Dorsolateral prefrontal cortex (tissue), 122 donors: ENCODE measurements at places on chromosomes 12 and 14. TPM values are rescaled to one million over a fixed set of nuclear protein-coding genes. Genes with fewer than 3 reads are reported as not detected.

- DNase-seq = no peak
Measured at GRCh38 chr14:55840821-55841220, 260.8 kb downstream of the KTN1 start.

DNA sequence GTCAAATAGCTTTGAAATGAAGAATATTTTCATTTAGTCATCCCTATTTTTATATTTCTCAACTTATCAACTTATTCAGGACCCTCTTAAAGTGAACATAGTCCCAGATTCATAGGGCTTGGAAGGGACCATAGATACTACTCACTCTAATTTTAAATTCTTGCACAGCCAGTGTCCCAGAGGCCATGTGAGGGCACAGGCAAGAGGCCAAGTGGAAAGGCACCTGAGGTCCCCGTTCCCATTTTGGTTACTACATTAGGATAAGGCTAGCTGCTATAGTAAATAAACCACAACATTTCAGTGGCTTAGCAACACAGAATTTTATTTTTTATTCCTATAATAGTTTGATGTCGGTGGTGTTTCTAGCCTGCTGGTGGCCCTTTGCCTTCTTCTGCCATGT is 227.8 kb downstream of the SPTSSA start:
- DNase-seq = no peak

DNA sequence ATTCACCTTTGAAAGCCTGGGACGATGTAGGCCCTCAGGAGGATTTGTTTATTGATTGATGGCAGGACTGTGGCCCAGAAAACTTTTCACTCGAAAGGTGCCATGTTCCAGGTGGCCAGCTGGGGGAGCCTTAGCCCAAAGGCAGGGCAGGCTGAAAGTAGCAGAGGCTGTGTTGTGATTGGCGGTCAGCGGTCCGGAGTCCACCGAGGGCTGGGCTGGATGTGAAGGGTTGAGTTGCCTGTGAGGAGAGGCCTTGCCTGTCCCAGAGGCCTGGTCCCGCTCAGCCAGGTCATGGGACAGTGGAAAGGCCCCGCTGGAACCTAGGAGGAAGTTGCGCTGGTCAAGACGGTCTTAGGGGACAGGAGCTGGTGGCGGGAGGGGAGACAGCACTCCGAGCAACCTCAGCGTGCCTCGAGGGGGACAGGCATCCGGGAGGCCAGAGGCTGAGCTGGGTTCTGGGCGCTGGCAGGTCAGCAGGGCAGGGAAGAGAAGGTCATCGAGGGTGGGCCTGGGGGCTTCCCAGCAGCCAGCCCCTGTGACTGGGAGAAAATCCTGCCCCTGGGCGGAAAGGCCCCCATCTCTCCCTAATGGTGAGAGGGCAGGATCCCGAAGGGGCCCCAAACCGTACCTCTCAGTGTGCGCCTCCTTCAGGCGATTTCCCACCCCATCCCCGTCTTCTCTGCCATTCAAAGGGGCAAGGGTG is 26.3 kb downstream of the CMA1 start:
- no peak for DNase-seq

- DNase-seq = no peak
Measured at GRCh38 chr14:53619691-53620231, 336.9 kb downstream of the BMP4 start.

Gene ATL1
- 132 TPM for total RNA-seq

DNA sequence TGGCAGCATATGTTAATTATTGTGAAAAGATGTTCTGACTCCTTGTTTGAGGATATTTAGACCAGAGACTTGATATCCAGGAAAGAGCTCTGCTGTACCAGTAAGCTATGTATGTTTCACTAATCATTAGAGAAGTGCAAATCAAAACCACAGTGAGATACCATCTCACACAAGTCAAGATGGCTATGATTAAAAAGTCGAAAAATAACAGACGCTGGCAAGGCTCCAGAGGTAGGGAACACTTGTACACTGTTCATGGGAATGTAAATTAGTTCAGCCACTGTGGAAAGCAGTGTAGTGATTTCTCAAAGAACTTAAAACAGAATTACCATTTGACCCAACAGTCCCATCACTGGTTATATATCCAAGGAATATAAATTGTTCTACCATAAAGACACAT is 171.6 kb downstream of the DPY19L2 start:
- DNase-seq = no peak
